Activated T-cell treated with anti-CD3 and anti-CD28 coated beads, Interleukin-2, amount 50 U/mL, for 72 hours (primary cell): ENCODE measurements at places on chromosomes 1 and 21.
A peak's percentile ranks its signal among the peaks of the same experiment; 100 is the strongest.

DNA sequence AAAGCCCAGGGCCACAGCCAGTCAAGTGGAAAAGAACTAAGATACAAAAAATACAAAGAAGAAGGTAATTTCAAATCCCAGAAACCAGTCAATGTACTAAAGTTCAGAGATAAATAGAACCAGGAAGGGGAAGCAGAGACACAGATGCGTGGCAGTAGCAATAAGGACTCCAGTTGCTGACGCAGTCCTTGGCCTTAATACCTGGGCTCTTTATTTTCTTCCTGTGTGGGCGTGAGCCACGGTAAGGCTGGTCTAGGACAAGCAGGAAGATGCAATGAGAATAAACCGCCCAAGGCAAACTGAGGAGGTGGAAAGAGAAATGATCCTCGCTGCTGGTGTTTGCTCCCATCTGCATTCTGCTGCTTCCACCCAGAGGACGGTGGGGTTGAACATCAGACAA is 65.6 kb upstream of the PLXNA2 start:
- no peak for DNase-seq

GRCh38 chr1:11345971-11346715 is 73.1 kb downstream of the UBIAD1 start:
- DNase-seq = no peak

- DNase-seq = no peak
These were observed 25.0 kb downstream of the SLC37A1 start for GRCh38 chr21:42538479-42539275.

DNA sequence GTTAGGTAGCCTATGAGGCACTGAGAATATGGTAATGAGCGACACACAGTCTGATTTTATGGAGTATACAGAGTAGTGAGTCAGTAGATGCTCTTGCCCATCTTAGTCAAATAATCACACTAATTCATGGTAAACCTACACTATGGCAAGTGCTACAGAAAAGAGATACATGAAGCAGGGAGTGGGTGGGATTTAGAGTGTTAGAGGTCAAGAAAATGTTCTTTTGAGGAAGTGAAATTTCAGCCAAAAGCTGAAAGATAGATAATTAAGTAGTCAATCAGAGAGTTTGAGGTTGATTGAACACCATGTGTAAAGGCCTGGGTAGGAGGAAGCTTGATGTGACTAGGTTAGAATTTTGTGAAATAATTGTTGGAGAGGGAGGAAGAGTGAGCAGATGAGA is 14.7 kb downstream of the MDM4 start:
- DNase-seq = no peak

DNA sequence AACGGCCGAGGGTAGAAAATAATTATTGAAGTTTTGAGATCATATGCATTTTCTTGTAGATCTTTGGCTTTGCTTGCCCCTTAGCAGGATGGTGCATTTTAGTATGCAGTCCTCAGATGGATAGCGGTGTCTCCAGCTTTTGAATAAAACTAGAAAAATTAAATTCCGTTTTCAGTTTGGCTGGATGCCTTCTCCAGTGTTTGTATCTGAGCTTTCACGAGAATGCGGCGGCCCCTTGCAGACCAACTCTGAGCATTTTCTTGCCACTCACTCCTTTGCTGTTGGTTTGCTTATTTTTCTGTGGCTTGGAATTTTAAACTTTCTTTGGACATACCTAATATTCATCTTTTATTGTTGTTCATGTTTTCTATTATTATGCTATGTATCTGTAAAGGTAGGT is 192.6 kb downstream of the NFIA start:
- DNase-seq = no peak

- DNase-seq = peak; percentile 76
These were observed 5.1 kb downstream of the TNFRSF8 start for GRCh38 chr1:12067900-12068821.
